Karpas-422 (cell line): ENCODE measurements at places on chromosomes 2 and 18.

GRCh38 chr2:38671303-38671702 lies 5.4 kb downstream of the GALM start:
- DNase-seq: no peak

DNA sequence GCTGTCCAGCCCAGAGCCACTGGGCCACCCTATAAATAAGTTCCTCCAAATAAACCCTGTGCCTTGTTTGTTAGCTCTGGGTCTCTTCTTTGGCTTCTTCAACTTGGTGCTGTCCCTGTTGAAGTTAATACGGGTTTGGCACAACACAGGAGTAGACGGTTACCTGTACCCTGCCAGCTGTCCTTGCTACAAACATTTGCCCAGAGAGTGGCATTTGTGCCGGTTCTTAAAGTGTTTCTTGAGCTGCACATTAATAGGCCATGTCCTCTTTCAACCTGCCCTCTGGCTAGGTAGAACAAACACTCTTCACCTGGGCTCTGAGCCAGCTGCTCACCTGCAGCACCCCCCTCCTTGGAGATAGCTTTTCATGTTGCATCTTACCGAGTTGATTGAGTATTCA lies 139.2 kb downstream of the NEDD4L start:
- no peak for DNase-seq

DNA sequence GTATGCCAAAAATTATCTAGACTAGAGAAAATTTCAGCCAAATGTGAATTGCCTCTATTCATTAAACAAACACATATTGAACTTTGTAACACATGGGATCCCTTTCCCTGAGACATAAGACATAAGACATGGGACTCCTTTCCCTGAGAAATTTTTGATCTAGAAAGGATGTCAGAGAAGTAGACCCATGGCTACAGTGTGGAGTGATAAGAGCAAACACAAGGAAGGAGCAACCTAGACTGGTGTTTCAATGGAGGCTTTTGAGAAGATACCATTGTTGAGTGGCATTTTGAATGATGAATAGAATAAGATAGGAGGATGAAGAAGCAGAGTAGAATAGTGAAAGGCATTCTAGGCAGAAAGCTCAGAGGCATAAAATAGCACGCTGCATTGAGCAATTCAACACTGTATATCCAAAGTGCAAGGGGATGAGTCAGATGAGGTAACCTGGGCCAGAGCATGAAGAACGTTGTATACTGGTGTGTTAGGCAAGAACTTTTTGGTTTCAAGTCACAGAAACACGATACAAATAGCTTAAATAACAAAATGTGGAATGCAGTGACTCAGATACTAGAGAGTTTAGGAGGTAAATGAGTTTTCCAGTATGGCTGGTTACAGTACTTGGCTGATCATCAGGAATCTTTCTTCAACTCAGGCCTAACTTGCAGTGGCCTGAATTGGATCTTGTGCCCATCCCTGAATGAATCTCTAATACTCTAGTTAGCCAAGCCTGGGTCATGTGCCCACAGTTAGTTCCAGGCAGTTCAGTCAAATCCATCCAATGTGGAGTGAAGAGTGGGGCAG lies 129.8 kb upstream of the TANK start:
- DNase-seq: no peak

DNA sequence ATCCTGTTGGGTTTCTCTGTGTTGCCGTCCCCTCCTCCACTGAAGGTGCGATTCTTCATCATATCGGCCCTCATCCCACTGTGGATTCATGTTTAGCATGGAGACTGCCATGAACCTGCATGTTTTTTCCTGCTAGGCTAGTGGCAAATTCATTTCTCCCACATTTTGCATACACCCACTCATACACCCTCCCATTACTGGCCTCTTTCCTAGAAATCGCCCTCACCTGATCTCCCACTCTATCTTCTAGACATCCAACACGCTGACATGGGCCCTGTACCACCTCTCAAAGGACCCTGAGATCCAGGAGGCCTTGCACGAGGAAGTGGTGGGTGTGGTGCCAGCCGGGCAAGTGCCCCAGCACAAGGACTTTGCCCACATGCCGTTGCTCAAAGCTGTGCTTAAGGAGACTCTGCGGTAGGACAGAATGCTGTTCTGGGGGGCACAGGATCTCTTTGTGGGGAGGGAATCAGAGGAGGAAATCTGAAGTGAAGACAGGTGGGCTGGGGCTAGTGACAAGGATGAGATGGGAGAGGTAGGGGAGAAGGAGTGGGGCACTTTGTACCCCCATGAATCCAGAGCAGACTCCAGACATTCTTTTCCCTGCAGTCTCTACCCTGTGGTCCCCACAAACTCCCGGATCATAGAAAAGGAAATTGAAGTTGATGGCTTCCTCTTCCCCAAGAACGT lies 17.7 kb downstream of the PRKAG3 start:
- DNase-seq: no peak
